Tibial artery (tissue), 4 donors: ENCODE measurements at places on chromosomes 5 and 9.

- DNase-seq, result peak; percentile 74
Measured at GRCh38 chr9:37415011-37415719, 7.3 kb upstream of the GRHPR start.

DNA sequence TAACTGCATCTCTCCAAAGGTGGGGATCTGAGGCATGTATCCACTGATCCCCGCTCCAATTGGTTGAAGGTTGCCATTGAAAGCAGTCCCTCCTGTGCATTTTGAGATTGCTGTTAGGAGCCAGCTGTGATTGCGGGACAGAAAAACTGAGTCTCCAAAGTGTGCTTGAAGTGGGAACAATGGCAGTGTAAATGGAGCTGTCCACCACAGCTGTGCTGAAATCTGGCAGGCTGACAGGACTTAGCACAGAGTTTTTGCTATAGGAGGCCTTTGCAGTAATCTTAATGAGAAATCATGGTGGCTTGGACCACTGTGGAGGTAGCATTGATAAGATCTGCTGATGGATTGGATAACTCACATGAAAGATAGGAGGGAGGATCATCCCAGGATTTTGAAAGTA lies 3.3 kb downstream of the RNF20 start:
- DNase-seq, result no peak

- DNase-seq, result peak; percentile 84
Measured at GRCh38 chr9:113621309-113621791, 157.8 kb downstream of the RGS3 start.

GRCh38 chr9:135340143-135340655 lies 139.4 kb upstream of the PPP1R26 start:
- DNase-seq, result no peak

GRCh38 chr9:5514617-5515260 lies 4.4 kb downstream of the PDCD1LG2 start:
- no peak for DNase-seq

DNA sequence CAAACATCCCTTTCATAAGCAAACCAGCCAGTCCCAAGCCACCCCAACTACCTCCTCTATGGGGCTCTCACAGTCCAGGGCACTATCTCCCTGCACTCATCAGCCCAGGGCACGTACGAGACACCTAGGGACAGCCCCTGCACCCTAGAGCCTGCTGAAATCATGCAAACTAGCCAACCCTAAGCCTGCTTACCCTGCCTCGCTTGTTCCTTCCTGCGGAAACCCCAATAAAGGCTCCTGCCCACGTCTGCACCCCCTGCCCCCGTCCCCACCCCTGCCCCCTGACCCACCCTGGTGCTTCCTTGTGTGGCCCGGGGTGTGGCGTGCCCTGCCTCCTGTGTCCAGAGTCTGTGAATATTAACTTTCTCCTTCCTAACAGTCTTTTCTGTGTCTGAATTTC lies 135.9 kb downstream of the GADD45G start:
- DNase-seq, result no peak

GRCh38 chr5:91409304-91409703 lies 26.2 kb upstream of the ARRDC3 start:
- DNase-seq, result no peak

- no peak for DNase-seq
Measured at GRCh38 chr9:33106827-33107621, 30.6 kb upstream of the SMU1 start.

DNA sequence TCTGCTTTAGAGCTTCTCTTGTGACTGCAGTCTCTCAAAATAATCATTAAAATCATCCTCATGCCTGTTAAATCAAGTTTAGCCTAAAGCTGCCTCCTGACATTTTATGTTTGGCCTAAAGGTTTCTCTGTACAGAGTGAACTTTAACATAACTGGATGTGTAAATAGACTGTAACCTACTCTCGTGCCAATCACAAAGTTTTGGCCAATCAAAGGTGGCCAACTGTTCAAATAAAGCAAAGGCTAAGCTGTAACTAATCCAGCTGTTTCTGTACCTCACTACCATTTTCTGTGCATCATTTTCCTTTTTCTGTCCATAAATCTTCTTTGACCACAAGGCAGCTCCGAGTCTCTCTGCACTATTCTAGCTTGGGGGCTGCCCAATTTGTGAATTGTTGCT lies 86.2 kb downstream of the GCNT1 start:
- no peak for DNase-seq

DNA sequence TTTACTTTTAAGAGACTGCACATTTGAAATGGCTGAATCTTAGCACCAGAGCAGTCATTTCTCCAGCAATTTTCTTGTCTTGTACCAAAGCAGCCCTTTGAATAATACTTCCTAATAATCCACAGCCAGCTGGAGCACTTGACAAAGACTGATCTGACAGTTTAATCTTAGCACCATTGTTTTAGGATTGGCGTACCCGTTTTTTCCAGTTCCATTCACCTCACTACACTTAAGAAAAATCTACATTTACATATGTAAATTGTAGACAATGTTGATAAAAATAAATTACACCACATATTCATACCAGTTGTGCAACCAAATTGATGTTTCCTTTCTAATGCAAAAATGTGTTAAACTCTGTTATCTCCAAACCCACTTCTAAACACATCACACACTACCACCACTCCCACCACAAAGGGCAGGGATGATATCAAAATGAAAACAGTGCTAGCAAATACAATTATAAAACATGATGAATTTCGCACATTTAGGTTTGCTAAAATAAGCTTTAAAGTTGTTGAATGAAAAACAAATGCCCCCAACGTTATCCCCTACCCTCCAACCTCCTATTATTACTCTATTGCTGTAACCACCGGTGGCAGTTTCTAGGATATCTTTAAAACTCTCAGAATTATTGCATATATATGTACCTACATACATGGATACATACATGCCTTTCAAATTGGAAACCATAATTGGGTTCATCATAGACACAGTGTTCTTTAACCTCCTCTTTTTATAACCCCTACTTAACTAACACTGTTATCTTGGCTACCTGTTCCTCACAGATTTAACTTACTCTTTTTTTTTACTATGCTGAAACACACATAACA lies 21.5 kb downstream of the SERINC5 start:
- no peak for DNase-seq

DNA sequence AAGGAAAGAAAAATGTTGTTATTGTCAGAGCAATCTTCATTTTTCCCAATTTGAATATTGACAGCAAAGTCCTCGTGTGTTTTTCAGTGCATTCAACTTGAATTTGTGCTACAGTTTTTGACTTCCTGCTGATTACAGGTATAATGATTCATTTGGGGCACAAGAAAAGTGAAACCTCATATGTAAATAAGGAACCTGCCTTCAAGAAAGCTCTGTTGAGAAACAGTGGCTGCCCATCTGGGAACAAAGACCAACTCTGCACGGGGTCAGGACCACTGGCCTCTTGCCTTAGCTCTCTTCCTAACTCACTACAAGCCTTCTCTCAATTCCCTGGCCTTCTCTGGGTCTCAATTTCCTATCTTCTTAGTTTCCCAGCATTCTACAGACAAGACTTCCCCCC lies 21.0 kb downstream of the TIMD4 start:
- no peak for DNase-seq

DNA sequence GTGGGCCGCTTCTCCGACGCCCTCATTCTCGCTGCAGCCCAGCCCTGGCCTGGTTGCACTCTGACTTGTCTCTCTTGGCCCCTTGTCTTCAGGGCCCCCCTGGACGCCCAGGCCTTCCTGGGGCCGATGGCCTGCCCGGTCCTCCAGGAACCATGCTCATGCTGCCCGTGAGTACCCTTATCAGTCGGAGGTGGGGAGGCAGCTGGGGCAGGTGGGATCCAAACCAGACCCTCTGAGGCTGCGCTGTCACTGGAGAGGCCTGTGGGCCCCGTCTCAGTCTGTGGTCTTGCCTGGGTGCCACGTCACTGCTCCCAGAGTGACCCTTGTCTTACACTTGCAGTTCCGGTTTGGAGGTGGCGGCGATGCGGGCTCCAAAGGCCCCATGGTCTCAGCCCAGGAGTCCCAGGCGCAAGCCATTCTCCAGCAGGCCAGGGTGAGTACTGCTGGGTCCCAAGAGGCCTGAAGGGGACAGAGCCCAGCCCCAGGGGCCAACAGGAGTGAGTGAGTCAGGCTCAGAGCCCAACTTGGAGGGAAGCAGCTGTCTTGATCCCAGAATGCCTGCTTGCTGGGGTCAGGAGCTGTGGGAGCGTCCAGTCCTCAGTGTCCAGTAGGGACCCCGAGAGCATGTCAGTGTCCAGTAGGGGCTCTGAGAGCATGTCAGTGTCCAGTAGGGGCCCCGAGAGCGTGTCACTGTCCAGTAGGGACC lies 109.0 kb downstream of the COL5A1 start:
- no peak for DNase-seq

DNA sequence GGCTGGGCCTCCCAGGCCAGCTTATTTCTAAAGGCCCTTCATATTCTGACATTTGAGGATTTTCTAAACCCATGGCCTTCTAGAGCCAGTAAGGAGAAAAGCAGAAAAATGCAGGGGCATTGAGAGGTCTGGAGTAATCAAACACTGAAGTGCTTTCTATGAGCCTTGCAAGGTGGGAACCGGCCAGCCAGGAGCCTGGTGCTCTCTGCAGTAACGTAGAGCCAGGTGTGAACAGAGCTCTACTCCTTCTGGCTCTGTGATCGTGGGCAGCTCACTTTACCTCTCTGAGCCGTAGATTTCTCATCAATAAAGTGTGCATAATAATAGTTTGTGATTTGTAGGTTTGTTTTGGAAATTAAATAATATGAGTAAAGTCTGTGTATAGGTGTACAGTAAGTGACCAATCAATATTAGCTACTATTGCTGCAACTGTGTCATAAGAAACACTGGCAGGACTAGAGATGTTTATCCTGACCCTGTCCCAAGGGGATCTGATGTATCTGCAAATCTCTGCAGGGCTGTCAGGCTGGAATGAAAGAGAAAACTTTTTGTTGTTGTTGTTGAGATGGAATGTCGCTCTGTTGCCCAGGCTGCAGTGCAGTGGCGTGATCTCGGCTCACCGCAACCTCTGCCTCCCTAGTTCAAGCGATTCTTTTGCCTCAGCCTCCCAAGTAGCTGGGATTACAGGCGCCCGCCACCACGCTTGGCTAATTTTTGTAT lies 2.7 kb downstream of the SYNPO start:
- no peak for DNase-seq

- DNase-seq, result no peak
Measured at GRCh38 chr5:76999451-76999850, 30.8 kb upstream of the AGGF1 start.

- no peak for DNase-seq
Measured at GRCh38 chr5:84260939-84261338, 123.7 kb downstream of the EDIL3 start.

GRCh38 chr5:99177796-99178195 lies 249.0 kb upstream of the CHD1 start:
- DNase-seq, result no peak

DNA sequence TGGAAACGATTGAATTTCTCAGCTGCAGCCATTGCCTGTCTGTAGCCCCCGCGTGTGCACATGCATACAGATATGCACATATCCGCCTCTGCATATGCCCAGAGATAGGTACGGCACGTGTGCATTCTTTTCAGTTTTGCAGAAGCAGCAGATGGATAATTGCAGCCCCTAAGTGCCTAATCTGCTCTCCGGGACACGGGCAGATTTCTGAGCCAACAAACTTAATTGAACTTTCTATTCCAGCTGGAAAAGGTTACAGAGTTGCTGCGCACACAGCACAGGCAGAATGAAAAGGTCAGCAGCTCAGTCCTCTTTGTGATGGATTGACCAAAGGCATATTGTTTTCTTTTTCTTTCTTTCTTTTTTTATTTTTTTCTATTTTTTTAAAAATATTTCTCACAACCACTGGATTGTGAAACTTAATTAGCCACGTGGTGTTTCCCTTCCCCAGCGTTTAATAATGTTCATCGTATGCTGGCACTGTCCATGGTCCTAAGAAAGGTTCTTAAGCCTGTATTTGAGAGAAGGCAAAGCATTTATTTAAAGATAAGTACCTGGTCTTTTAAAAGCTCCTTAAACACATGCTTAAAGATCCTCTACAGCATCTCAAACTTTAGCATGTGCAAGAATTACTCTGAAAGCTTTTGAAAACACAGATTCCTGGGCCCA lies 270.2 kb upstream of the BRINP1 start:
- no peak for DNase-seq
